AG10803 (cell line): ENCODE measurements at places on chromosomes 12 and 14.
A peak's percentile ranks its signal among the peaks of the same experiment; 100 is the strongest.

DNA sequence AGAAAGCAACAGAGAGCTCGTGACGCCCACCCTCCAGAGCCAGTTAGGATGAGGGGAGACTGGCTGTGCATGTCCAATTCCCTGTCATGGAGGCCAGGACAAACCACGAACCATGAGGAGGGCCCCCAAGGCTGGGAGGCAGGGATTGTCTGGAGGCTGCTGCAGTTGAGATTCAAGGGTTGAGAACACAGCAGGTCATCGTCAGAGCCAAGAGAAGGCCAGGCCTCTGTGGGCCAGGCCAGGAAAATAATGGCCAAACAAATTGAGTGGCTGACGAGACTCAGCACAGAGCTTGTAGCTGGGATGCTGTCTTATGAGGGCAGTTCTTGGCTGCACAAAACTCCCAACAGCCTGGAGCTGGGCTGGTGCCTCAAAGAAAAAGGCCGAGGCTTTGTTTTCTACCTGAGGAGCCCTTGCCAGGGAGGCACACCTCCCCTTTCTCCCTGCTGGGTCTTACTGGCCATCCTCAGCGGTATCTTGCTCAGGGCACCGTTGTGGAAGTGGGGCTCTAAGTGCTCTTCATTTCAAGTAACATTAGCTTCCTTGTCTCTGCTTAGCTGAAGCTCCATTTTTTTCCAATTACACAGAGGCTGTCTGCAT, 665.9 kb downstream of the BCL11B start:
- DNase-seq = no peak

- peak; percentile 62 for DNase-seq
Observed at GRCh38 chr14:54175298-54175942, 218.8 kb upstream of the BMP4 start.

DNA sequence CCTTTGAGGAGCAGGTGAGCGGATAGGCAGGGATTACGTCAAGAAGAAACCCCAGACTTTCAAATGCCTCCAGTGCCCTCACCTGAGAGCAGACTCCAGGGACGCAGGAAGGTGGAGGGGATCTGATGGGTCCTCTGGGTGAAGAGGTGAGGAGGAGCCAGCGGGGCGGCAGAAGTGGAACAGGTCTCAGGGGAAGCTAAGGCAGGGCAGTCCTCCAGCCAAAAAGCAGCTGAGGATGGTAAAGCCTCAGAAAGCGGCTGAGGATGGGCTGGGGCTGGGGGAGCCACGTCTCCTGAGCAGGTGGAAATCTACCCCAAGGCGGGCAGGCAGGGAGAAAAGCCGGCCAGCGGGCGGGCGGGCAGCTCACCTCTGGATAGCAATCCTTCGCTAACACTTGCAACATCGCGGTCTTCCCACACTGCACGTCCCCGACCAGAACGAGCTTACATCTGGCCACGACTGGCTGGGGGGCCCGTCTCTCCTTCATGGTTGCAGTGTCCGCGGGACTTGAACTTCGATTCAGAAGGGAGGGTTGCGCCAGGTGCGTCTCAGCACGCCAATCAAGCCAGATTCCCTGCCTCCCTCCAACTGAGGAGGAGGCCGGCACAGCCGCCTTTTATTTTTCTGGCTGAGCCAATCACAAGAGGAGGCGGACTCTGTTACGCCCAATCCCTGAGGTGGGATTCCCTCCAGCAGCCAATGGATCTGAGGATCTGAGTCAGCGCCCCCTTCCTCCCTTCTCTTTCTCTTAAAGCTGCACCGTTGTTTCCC, at the start of gene RND1:
TSS of gene RND1 (minus strand) at position 590 of the 771 bp plus-strand sequence. CDS start at position 487, 103 bp downstream.
- DNase-seq = peak; percentile 85

GRCh38 chr14:81594012-81594411, 60.4 kb upstream of the SEL1L start:
- no peak for DNase-seq

GRCh38 chr14:104999361-104999760, 13.8 kb downstream of the CLBA1 start:
- no peak for DNase-seq

GRCh38 chr14:99321955-99322730, 50.1 kb upstream of the BCL11B start:
- DNase-seq = no peak

- peak; percentile 90 for DNase-seq
Observed at GRCh38 chr14:63893701-63894458, 41.1 kb downstream of the SYNE2 start.

DNA sequence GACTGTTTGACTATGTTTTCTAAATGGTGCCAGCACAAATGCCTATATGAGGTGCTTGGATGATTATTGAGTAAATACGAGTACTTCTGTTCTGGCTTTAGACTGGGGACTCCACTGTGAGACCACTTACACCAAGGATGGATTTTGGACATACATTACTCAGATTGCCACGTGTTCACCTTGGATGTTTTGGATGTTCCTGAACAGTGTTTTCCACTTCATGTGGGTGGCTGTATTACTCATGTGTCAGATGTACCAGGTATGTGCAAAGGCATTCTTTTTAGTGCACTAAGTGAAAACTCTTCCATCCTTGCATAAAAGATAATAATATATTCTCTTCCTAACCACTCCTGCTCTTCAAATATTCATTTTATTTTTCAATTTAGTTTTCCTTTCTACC, 30.7 kb downstream of the CSRP2 start:
- no peak for DNase-seq

GRCh38 chr14:76516884-76517283, 140.9 kb downstream of the ESRRB start:
- DNase-seq = no peak

GRCh38 chr12:116674643-116675183, 63.2 kb downstream of the SPRING1 start:
- DNase-seq = peak; percentile 15

DNA sequence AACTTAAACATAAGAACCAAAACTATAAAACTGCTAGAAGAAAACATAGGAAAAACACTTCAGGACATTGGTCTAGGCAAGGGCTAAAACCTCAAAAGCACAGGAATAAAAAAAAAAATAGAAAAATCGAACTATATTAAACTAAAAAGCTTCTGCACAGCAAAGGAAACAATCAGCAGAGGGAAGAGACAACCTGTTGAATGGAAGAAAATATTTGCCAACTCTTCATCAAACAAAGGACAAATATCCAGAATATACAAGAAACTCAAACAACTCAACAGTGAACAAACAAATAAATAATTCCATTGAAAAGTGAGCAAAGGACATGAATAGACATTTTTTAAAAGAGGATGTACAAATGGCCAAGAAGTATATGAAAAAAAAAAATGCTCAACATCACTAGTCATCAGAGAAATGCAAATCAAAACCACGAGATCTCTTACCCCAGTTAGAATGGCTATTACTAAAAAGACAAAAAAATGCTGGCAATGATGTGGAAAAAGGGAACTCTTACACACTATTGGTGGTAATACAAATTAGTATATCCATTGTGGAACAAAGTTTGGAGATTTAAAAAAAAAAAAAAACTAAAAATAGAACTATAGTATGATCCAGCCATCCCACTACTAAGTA, 152.0 kb downstream of the NDUFA12 start:
- DNase-seq = no peak

- no peak for DNase-seq
Observed at GRCh38 chr12:76544601-76545261, 14.8 kb downstream of the OSBPL8 start.

- peak; percentile 82 for DNase-seq
Observed at GRCh38 chr12:28611115-28611435, 420.8 kb downstream of the CCDC91 start.

DNA sequence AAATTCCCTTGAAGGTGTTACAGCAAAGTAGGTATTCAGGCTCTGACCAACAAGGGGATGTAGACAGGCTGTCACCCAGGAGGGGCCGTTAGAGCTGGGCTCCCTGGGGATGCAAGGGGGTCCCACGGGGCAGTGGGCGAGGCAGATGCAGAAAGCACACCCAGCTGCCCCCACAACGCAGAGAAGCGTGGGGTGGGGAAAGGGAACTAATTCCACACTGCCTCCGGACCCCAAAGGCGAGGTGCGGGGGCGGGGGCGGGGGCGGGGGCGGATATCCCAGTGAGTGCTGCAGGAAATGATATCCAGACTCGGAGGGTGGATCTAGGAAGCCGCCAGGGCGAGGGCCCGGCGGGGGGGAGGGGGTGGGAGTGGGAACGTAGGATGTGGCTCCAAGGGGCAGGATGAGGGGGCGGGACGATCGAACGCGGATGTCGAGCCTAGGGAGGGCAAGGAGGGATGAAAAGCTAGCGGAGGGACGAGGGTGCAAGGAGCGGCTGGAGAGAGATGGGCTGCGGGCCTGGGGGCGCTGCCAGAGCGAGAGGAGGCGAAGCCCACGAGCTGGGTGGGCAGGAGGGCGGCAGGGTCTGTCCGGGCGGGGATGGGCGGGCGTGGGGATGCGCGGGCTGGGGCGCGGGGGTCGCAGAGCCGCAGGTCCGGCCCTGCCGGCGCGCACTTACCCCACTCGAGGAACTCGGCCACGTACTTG, 874 bp downstream of the CDC42BPB start:
- peak; percentile 64 for DNase-seq

- no peak for DNase-seq
Observed at GRCh38 chr14:36021591-36022320, 154.8 kb downstream of the PTCSC3 start.

DNA sequence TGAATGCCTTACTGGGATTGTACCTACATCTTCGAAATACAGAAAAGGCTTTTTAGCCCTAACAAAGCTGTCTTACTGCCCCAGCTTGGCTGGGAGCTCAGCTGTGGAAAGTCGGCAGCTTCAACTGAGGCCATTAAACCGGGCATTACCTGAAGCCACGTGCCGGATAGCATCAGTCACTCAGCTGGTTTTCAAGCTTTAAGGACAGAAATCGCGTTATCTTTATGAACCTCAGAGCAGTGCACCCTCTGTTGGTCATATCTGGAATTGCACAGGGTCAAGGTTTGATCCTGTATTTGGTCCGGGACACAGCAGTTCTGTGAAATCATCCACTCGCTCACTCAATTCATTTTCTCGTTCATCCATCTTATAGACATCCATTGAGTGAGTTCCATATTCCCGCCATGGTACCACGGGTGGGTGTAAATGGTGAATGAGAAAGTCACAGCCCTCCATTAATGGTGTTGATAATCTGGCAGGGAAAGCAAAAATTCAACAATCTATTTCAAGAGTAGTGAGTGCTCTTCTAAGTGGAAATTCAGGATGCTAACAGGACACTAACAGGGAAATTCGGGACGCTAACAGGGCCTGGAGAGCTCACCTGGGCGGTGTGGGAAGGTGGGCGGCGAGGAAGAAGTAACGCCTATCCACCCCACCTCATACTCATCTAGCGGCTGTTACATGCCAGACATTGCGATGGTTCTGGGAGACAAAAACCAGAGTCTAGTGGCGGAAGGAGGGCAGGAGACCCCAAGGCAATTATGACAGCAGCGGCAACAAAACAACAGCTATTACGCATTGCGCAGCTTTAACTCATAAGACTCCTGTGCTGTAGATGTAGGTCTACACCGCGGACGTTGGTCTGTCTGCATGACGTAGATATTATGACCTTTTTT, 60.6 kb upstream of the TCL1A start:
- peak; percentile 34 for DNase-seq

DNA sequence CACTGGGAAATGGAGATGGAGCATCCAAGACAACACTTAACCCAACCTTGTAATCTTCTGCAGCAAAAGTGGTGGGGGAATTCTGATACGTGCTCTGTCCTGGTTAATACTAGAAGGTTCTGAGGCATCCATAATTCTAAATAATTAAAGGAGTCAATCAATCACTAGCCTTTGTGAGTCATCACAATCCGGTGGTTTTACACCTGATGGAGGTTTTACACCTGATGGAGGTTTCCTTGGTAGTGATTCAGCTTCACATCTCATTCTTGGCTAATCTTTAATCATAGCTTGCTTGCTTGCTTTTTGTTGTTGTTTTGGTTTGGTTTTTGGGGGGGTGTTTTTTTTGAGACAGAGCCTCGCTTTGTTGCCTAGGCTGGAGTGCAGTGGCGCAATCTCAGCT, 343.4 kb downstream of the DPF3 start:
- no peak for DNase-seq

GRCh38 chr12:9636150-9636850, 28.6 kb upstream of the KLRB1 start:
- DNase-seq = no peak

DNA sequence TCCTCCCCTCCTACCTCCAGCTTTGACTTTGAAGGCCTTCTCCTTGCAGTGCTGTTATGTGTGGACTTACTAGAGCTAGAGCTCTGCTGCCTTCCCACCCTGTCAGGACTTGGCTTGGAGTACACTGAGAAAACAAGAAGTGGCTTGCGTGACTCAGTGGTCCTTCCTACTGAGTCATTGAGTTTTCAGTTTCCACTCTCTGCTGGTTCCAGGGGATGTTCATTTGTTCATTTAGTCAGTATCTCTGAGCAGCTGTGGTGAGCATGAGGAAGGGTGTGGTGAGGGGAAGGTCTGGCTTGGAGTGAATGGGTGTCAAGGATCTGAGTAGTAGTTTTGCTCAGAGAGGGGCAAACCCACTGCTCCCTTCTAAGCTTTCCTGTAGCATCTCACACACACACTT, 17.2 kb upstream of the ELK3 start:
- DNase-seq = peak; percentile 32

- DNase-seq = no peak
Observed at GRCh38 chr12:92661269-92661668, 41.5 kb upstream of the PLEKHG7 start.

GRCh38 chr14:76375947-76376404, at the start of gene ESRRB:
Gene ESRRB, plus strand, starts transcription at chr14:76376137. Its CDS starts 265 bp downstream, at chr14:76376402.
- DNase-seq = no peak

- peak; percentile 79 for DNase-seq
Observed at GRCh38 chr12:54379398-54380201, 4.9 kb downstream of the ZNF385A start.

DNA sequence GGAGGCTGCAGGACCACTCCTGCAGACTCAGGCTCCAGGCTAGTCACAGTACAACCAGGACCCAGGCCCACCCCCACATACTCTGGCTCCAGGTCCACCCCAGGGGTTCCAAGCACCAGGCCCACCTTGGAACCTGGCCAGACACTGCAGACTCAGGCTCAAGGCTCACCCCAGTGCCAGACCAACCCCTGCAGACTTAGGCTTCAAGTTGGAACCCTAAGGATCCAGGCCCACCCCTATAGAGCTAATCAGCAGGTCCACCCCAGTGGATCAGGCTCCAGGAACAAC, 8.8 kb downstream of the WASHC3 start:
- DNase-seq = no peak

- DNase-seq = peak; percentile 75
Observed at GRCh38 chr12:131116468-131117117, 162.9 kb downstream of the ADGRD1 start.

- DNase-seq = no peak
Observed at GRCh38 chr14:71589609-71590008, 342.6 kb upstream of the RGS6 start.

GRCh38 chr12:121224591-121224990, 14.7 kb downstream of the P2RX4 start:
- DNase-seq = no peak

- DNase-seq = no peak
Observed at GRCh38 chr12:46910830-46911229, 85.0 kb upstream of the SLC38A4 start.

DNA sequence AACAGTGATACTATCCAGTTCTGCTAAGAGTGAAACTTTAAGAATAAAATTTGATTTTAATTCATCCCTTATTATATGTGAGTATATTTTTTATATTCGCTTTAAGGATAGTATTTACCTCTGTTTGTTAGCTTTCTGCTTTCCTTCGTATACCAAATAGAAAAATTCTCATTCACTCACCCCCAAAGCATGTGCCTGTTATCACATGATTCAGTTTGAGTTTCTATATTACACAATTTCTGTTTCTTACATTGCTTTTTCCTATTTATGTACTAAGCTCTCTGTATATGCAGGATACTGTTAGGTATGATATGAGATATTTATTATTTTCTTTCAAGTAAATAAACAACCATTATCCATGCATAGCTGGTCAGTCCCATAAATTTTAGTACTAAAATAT, 275.2 kb downstream of the FBXL14 start:
- DNase-seq = peak; percentile 39

- no peak for DNase-seq
Observed at GRCh38 chr12:4909410-4909733, 333 bp upstream of the KCNA1 start.
